Endodermal cell (in vitro differentiated cells): ENCODE measurements at places on chromosomes 7 and 10. TPM values are rescaled to one million over a fixed set of nuclear protein-coding genes. Genes with fewer than 3 reads are reported as not detected.

The ZNF425 gene
- 2.6 and 2.7 TPM in 2 replicates for total RNA-seq

The MASTL gene
- 29.0 and 30.3 TPM in 2 replicates for total RNA-seq

The LIPJ gene
- 0.09 TPM in 1 of 3 replicates, not detected in the others for total RNA-seq

The PRSS37 gene
- not detected in 3 replicates for total RNA-seq

The PLEKHS1 gene
- total RNA-seq = not detected in 3 replicates

The ZNF37A gene
- 6.5 to 11.4 TPM (median 9.5 TPM) in 3 replicates for total RNA-seq

The FFAR4 gene
- not detected in 2 replicates for total RNA-seq

The AKR1D1 gene
- total RNA-seq = not detected in 2 replicates

The CALML3 gene
- not detected in 2 replicates for total RNA-seq

The SFXN2 gene
- 18.8 to 30.5 TPM (median 29.1 TPM) in 3 replicates for total RNA-seq

- no peaks in the 10 kb centered on the region for H3K4me1 ChIP-seq
- H3K4me3 ChIP-seq = no peak overlapping the region
- H3K27me3 ChIP-seq = no peaks in the 10 kb centered on the region
- no peaks in the 10 kb centered on the region for H3K36me3 ChIP-seq
- no peak overlapping the region for H3K27ac ChIP-seq
These were observed 52.7 kb downstream of the CARD11 start for GRCh38 chr7:2990949-2991470.

- no peaks in the 10 kb centered on the region for H3K27me3 ChIP-seq
- no peak for DNase-seq
- no peaks in the 10 kb centered on the region for H3K4me1 ChIP-seq
- H3K4me3 ChIP-seq = no peak overlapping the region
- H3K36me3 ChIP-seq = peaks cover 10% of the 10 kb centered on the region
These were observed 12.8 kb downstream of the FLNC start for GRCh38 chr7:128842674-128843641.

DNA sequence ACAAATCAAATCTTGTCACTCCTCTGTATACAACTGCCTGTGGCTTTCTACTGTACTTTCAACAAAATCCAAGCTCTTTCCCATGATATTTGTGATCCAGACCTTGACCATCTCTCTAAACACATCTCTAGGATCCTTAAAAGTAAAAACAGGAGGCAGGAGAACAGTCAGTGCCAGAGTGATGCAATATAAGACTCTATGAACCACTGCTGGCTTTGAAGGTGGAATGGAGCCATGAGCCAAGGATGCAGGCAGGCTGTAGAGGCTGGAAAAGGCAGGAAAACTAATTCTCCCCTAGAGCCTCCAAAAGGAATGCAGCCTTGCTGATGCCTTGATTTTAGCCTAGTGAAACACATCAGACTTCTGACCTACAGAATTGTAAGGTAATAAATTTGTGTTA is 45.5 kb upstream of the LRRN3 start:
- no peak for DNase-seq
- H3K27me3 ChIP-seq = no peaks in the 10 kb centered on the region
- H3K4me3 ChIP-seq = no peak overlapping the region
- no peaks in the 10 kb centered on the region for H3K4me1 ChIP-seq
- H3K36me3 ChIP-seq = no peaks in the 10 kb centered on the region

DNA sequence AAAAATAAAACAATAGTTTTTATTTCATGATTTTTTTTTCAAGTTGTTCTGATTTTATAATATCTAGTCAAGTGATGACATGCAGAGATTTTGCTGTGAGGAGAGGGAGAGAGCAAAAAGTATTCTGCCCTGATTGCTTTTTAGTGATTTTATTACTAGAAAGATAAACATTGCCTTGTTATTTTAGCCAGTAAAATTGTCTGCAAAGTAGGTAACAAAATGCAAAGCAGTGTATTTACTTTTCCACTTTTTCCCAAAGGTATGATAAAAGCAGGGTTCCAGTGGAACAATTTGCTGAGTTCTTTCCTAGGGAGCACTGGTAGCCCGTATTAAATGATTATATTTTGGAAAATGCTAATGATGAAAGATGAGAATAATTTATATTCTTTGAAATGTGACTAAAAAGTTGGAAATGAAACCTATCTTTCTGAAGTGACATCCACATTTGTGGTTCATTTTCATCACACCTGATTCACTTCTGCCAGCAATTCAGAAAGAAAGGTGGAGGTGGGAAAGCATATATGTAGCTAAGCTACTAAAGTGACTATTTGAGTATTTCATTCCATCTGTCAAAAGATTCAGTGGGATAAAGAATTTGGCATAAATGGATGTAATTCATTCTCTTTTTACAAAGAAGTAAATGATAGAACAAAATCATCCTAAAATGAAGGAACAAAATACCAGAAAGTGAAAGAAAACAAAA is 300.3 kb downstream of the ADK start:
- no peak overlapping the region for H3K27ac ChIP-seq
- DNase-seq = no peak
- no peaks in the 10 kb centered on the region for H3K27me3 ChIP-seq
- H3K4me1 ChIP-seq = peaks cover 23% of the 10 kb centered on the region

DNA sequence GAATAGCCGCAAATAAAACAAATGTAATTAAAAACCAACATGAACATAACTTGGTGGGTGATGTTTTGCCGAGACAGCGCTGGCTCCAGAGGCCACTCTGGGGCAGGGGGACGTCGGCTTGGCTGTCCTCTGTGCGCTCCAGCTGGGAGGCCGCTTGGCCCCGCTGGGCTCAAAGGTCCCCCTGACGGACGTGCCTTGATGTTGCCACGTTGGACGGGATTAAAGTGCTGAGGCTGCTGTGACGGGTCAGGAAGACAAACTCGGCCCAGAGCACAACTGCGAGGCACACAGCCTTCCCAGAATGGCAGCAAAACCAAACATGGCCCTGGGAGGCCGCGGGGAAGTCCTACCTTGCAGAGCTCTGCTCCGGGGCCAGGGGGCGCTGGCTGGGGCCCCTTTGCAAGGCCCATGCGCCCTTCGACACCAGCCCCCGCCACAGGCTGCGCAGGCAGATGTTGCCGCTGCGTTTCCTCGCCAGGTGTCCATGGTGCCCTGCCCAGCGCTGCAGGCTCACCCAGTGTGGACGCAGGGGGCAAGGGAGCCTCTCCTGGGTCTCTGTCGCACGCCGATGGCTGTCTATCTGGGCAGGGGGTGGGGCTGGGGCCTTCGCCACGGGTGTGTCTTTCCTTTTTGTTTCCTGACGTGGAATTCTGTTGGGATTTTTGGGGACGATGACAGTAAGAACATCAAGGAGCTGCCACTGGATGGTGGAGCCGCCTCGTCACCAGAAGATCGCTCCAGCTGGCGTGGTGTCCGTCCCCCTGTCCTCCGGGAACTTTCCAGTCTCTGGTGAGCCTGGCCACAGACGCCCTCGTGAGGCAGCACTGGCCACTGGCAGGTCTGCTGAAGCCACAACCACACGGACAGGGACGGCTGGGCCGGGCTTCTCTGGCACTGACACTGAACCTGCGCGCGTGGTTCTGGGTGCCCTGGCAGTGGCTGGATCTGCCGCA is 99.6 kb upstream of the DIP2C start:
- peak; percentile 91 for DNase-seq
- no peak overlapping the region for H3K27ac ChIP-seq
- peak overlapping the region; percentile 71 for H3K4me3 ChIP-seq
- H3K36me3 ChIP-seq = no peaks in the 10 kb centered on the region
- peaks cover 8% of the 10 kb centered on the region for H3K27me3 ChIP-seq

- no peak for DNase-seq
- H3K36me3 ChIP-seq = no peaks in the 10 kb centered on the region
- no peak overlapping the region for H3K27ac ChIP-seq
- no peaks in the 10 kb centered on the region for H3K27me3 ChIP-seq
- H3K4me1 ChIP-seq = no peaks in the 10 kb centered on the region
These were observed 92.9 kb downstream of the MYL10 start for GRCh38 chr7:101536232-101536631.

GRCh38 chr7:114540291-114540690 is 125.7 kb downstream of the FOXP2 start:
- H3K4me3 ChIP-seq = no peak overlapping the region
- no peak overlapping the region for H3K27ac ChIP-seq
- no peaks in the 10 kb centered on the region for H3K36me3 ChIP-seq

DNA sequence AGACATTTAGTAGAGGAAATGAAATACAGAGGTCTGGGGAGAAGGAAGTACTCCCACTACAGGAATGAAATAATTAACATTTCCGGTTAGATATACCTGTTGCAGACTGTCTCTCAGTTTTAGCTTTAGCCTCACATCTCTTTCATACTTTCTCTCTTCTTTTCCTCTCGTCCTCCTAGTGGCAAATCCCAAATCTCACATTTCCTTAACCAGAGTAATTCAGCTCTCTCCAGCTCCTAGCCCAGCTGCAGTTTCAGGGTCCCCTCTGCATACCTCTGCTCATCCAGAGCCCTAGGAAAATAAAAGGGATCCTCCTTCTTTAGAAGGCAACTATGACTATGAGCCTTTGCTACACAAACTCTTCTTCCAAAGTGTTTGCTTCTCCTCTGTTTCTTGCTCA is 643.2 kb downstream of the PHTF2 start:
- H3K36me3 ChIP-seq = no peaks in the 10 kb centered on the region
- H3K27me3 ChIP-seq = no peaks in the 10 kb centered on the region
- DNase-seq = no peak
- H3K4me3 ChIP-seq = no peak overlapping the region
- H3K4me1 ChIP-seq = no peaks in the 10 kb centered on the region
- H3K27ac ChIP-seq = no peak overlapping the region

DNA sequence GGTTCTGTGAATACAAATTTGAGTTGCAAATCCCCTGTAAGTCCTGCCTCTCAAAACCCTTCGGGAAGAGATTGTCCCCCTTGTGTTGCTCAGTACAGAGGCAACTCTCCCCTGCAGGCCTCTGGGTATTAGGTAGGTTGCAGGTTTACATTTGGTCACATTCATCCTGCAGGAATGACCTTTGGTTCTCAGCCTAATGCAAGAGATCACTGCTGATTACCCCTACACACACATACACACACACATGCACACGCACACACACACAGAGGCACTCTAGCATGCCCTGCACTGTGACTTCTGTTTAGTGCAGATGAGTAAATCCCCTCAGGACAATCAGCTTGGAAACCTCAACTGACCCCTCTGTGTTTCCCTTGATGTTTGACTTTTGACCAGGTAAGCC is 69.2 kb downstream of the C10orf67 start:
- H3K27ac ChIP-seq = no peak overlapping the region
- no peaks in the 10 kb centered on the region for H3K36me3 ChIP-seq
- no peak overlapping the region for H3K4me3 ChIP-seq
- DNase-seq = no peak

GRCh38 chr10:13844651-13845050 is 257.9 kb downstream of the PRPF18 start:
- H3K4me1 ChIP-seq = no peaks in the 10 kb centered on the region
- H3K36me3 ChIP-seq = no peaks in the 10 kb centered on the region
- H3K27me3 ChIP-seq = no peaks in the 10 kb centered on the region
- H3K27ac ChIP-seq = no peak overlapping the region

GRCh38 chr7:13835442-13835841 is 154.0 kb downstream of the ETV1 start:
- DNase-seq = peak; percentile 66
- H3K36me3 ChIP-seq = no peaks in the 10 kb centered on the region
- peak overlapping the region; percentile 11 for H3K4me3 ChIP-seq
- no peak overlapping the region for H3K27ac ChIP-seq

- H3K27me3 ChIP-seq = no peaks in the 10 kb centered on the region
- no peak overlapping the region for H3K27ac ChIP-seq
- no peaks in the 10 kb centered on the region for H3K36me3 ChIP-seq
These were observed 40.1 kb downstream of the ZAN start for GRCh38 chr7:100773491-100773890.

DNA sequence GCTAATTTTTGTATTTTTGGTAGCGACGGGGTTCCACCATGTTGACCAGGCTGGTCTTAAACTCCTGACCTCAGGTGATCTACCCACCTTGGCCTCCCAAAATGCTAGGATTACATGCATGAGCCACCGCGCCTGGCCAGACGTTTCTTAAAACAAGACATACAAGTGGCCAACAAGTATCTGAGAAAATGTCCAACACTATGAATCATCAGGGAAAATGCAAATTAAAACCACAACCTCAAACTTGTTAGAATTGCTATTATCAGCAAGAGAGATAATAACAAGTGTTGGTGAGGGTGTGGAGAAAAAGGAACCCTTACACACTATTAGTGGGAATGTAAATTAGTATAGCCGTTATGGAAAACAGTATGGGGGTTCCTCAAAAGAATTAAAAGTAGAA is 148.6 kb downstream of the SUGCT start:
- peaks cover 4% of the 10 kb centered on the region for H3K4me1 ChIP-seq
- no peak overlapping the region for H3K27ac ChIP-seq
- H3K4me3 ChIP-seq = no peak overlapping the region
- no peak for DNase-seq
- no peaks in the 10 kb centered on the region for H3K36me3 ChIP-seq

- DNase-seq = no peak
- no peak overlapping the region for H3K4me3 ChIP-seq
- H3K4me1 ChIP-seq = peaks cover 28% of the 10 kb centered on the region
- H3K27ac ChIP-seq = no peak overlapping the region
These were observed 29.9 kb downstream of the SORBS1 start for GRCh38 chr10:95531058-95531809.

GRCh38 chr7:37923996-37924395 is 3.6 kb downstream of the EPDR1 start:
- no peaks in the 10 kb centered on the region for H3K4me1 ChIP-seq
- no peaks in the 10 kb centered on the region for H3K36me3 ChIP-seq
- H3K27ac ChIP-seq = no peak overlapping the region
- peaks cover 37% of the 10 kb centered on the region for H3K27me3 ChIP-seq

- H3K27me3 ChIP-seq = peaks cover 10% of the 10 kb centered on the region
- no peak for DNase-seq
- no peaks in the 10 kb centered on the region for H3K4me1 ChIP-seq
- no peak overlapping the region for H3K27ac ChIP-seq
- H3K4me3 ChIP-seq = no peak overlapping the region
These were observed 24.0 kb upstream of the XPNPEP1 start for GRCh38 chr10:109947111-109947920.

GRCh38 chr7:98238976-98239375 is 13.1 kb downstream of the TECPR1 start:
- H3K36me3 ChIP-seq = no peaks in the 10 kb centered on the region
- H3K27me3 ChIP-seq = no peaks in the 10 kb centered on the region
- H3K4me1 ChIP-seq = no peaks in the 10 kb centered on the region
- no peak for DNase-seq
- H3K27ac ChIP-seq = no peak overlapping the region
- H3K4me3 ChIP-seq = no peak overlapping the region

DNA sequence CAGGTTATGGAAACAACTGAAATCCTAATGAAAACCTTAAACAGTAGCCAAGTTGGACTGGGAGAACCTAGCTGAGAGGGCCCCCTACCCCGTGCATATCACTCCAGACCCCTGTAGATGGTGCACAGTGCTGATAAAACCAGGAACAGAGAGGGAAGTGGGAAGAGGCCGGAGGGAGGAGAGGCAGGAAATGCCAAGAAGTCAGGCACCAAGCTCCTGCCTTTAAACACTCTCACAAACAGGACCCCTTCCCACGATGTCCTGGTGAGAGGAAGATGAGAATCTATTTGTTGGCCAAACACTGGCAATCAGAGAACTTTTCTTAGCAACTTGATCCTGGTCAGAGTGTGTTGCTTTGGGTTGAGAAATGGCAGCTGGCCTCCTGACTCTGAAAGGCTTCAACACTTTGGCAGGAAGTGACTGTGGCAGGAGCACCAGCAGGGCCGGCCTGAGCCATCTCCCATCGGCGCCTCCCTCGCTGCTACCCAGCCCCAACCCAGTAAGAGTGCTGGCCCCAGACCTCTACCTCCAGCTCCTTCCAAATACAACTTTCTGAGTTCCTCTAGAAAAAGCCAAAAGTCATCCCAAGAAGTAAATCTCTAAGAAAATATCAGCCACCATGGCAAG is 39.5 kb downstream of the GSDME start:
- H3K36me3 ChIP-seq = no peaks in the 10 kb centered on the region
- H3K27ac ChIP-seq = no peak overlapping the region
- H3K27me3 ChIP-seq = no peaks in the 10 kb centered on the region
- H3K4me3 ChIP-seq = no peak overlapping the region
